GM23338 (cell line): ENCODE measurements at places on chromosomes 12 and 14. TPM values are rescaled to one million over a fixed set of nuclear protein-coding genes. Genes with fewer than 3 reads are reported as not detected.

The SRGAP1 gene
- total RNA-seq: 5.6 and 6.1 TPM in 2 replicates

The PLCZ1 gene
- not detected in 2 replicates for total RNA-seq

The A2ML1 gene
- 6.0 and 7.5 TPM in 2 replicates for total RNA-seq

The TSPAN19 gene
- total RNA-seq: 0.50 and 0.80 TPM in 2 replicates

The RNASE12 gene
- not detected in 2 replicates for total RNA-seq

The CBLN3 gene
- total RNA-seq: 0.07 TPM in 1 of 2 replicates, not detected in the other

The PRPH gene
- 0.24 and 0.62 TPM in 2 replicates for total RNA-seq

The PEBP1 gene
- total RNA-seq: 442 and 453 TPM in 2 replicates

The MYF6 gene
- total RNA-seq: not detected in 2 replicates

The SLC6A15 gene
- 22.9 and 27.9 TPM in 2 replicates for total RNA-seq

The SIX6 gene
- not detected in 2 replicates for total RNA-seq

The TEX22 gene
- 0.21 and 0.54 TPM in 2 replicates for total RNA-seq

The ATF1 gene
- total RNA-seq: 17.5 and 20.4 TPM in 2 replicates

The MMP14 gene
- total RNA-seq: 48.9 and 56.4 TPM in 2 replicates

The OR4E2 gene
- not detected in 2 replicates for total RNA-seq

The TBX3 gene
- 0.24 and 0.35 TPM in 2 replicates for total RNA-seq
